Smooth muscle cell of the umbilical artery (primary cell): ENCODE measurements at places on chromosomes 3 and 15. TPM values are rescaled to one million over a fixed set of nuclear protein-coding genes. Genes with fewer than 3 reads are reported as not detected.

Gene UROC1
- total RNA-seq: not detected in 2 replicates

Gene STX19
- not detected in 2 replicates for total RNA-seq

Gene GPR27
- not detected in 2 replicates for total RNA-seq

Gene TMEM42
- 7.8 and 14.3 TPM in 2 replicates for total RNA-seq

Gene CHRFAM7A
- under 0.01 TPM in 1 of 2 replicates, not detected in the other for total RNA-seq

Gene TRIM69
- 5.9 and 10.2 TPM in 2 replicates for total RNA-seq

Gene SMCO1
- not detected in 2 replicates for total RNA-seq

Gene ST8SIA2
- not detected in 2 replicates for total RNA-seq

Gene PLCB2
- 0.28 TPM in 1 of 2 replicates, not detected in the other for total RNA-seq

Gene CHRM5
- under 0.01 TPM in 1 of 2 replicates, not detected in the other for total RNA-seq

Gene CFAP100
- total RNA-seq: not detected in 2 replicates

Gene ANKUB1
- not detected in 2 replicates for total RNA-seq

Gene GABRA5
- total RNA-seq: 3.9 and 5.7 TPM in 2 replicates

Gene EPHA3
- 4.2 and 17.0 TPM in 2 replicates for total RNA-seq

Gene CPN2
- total RNA-seq: not detected in 2 replicates

Gene TAGLN3
- 1.8 and 10.6 TPM in 2 replicates for total RNA-seq

Gene AGTR1
- total RNA-seq: 2.1 and 5.7 TPM in 2 replicates

Gene TP63
- total RNA-seq: not detected in 2 replicates

Gene CHRNA7
- 0.05 TPM in 1 of 2 replicates, not detected in the other for total RNA-seq

Gene FEZF2
- not detected in 2 replicates for total RNA-seq

Gene NTRK3
- total RNA-seq: 1.2 and 3.2 TPM in 2 replicates

Gene GNAT1
- total RNA-seq: not detected in 2 replicates

Gene LCTL
- total RNA-seq: 4.8 and 5.8 TPM in 2 replicates

Gene ACKR2
- total RNA-seq: not detected in 2 replicates

Gene ARGFX
- not detected in 2 replicates for total RNA-seq

Gene CPLX3
- not detected in 2 replicates for total RNA-seq

Gene DHX36
- total RNA-seq: 45.1 and 62.8 TPM in 2 replicates

Gene TLR9
- total RNA-seq: under 0.01 TPM in 1 of 2 replicates, not detected in the other

Gene ACTRT3
- 3.4 and 4.8 TPM in 2 replicates for total RNA-seq

Gene DYNLT2B
- 5.9 and 7.2 TPM in 2 replicates for total RNA-seq

Gene ARHGEF26
- total RNA-seq: 2.1 and 3.6 TPM in 2 replicates

Gene NOX5
- 0.30 and 0.65 TPM in 2 replicates for total RNA-seq

Gene SV2B
- under 0.01 TPM in 1 of 2 replicates, not detected in the other for total RNA-seq

Gene SERPINI2
- total RNA-seq: not detected in 2 replicates

Gene SPG11
- 81.7 and 110 TPM in 2 replicates for total RNA-seq

Gene UPK1B
- not detected in 2 replicates for total RNA-seq

Gene SEMA3G
- total RNA-seq: 0.09 TPM in 1 of 2 replicates, not detected in the other

Gene GPX1
- 152 and 188 TPM in 2 replicates for total RNA-seq

Gene PEX5L
- total RNA-seq: under 0.01 and 0.51 TPM in 2 replicates

Gene ZPLD1
- 0.42 and 0.59 TPM in 2 replicates for total RNA-seq

Gene TEX55
- total RNA-seq: not detected in 2 replicates

Gene RTP4
- total RNA-seq: not detected in 2 replicates

Gene POPDC2
- 0.59 and 1.8 TPM in 2 replicates for total RNA-seq
